GM12865 (cell line): ENCODE measurements at places on chromosomes 4 and X.
A peak's percentile ranks its signal among the peaks of the same experiment; 100 is the strongest.

DNA sequence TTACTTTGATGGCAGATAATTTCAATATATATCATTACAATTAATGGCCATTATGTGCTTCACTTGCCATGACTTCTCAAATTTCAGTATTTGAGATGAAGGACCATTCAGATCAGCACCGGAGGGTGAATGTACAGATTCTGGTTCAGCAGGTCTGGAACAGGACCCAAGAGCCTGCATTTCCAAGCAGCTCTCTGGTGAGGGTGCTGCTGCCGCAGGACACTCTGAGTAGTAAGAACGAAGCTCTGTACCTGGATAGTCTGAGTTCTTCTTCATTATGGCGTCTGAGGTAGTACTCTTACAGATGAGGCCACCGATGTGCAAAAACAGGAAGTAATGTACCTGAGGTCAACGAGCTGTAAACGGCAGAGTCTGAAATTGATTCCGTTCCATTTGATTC, 228.2 kb downstream of the FBXW7 start:
- DNase-seq, result peak; percentile 6

GRCh38 chrX:130119312-130119898, 9.1 kb upstream of the ELF4 start:
- no peak for DNase-seq

DNA sequence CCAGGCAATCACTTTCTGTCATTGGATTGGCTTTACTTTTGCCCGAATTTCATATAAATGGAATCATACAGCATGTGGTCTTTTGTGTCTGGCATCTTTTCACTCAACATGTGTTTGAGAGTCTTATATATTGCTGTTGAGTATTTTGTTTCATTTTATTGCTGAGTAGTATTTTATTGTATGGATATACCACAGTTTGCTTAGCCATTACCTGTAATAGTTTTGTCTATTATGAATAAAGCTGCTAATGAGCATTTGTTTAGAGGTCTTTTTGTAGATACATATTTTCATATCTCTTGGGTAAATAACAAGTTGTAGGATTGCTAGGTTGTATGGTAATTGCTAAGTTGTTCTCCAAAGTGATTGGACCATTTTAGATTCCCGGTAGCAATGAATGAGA, 105.7 kb downstream of the WWC2 start:
- DNase-seq, result no peak

- no peak for DNase-seq
Observed at GRCh38 chr4:70722199-70722791, 531 bp downstream of the RUFY3 start.

GRCh38 chr4:78020677-78021076, 36.4 kb upstream of the FRAS1 start:
- no peak for DNase-seq

DNA sequence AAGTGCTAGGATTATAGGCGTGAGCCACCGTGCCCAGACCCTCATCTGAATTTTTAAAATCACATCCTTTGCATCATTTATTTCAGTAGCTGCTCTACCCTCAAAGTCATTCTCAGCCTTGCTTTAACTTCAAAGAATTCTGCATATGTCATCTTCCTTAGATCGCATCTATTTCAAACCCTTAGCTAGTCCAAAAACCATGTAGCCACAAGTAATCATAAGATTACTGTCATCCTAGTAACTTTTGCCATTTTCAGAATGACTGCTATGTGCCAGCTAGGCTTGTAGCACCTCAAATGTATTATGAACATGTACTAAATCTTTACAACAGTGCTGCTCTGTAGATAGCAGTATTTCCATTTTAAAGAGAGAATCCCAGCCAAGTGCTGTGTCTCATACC, 45.5 kb upstream of the KLF3 start:
- DNase-seq, result no peak

DNA sequence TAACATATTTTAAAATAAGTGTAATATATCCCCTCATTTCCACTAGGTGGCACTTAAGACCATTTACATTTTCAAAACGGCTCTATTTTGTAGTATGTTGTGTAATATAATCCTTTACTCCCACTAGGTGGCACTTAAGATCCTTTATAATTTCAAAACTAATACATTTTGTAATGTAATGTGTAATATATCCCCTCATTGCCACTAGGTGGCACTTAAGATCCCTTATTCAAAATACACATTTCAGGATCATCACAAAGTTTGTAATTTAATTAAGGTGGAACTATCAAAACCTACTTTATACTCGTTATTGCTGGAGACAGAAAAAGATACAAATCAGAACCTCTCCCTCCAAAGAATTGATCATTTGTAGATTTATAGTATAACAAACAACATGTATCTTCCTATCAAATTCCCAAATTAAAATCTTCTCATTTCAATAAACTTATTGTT, 132.5 kb downstream of the ARHGAP6 start:
- peak; percentile 73 for DNase-seq

DNA sequence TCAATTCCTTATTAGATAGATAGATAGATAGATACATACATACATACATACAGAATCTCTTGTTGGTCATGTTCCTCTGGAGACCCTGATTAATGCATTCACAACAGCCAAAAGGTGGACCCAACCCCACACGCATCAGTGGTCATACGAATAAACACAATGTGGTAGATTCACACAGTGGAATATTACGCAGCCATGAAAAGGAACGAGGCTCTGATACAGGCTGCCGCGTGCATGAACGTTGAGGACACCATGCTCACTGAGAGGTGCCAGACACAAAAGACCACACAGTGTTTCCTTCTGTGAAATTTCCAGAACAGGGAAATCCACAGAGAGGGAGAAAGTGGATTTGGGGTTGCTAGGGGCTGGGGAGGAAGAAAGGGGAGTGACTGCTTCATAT, 136.7 kb downstream of the CRLF2 start:
- no peak for DNase-seq

GRCh38 chr4:89803915-89804314, 33.0 kb downstream of the SNCA start:
- no peak for DNase-seq

GRCh38 chrX:154351183-154352011, 23.0 kb downstream of the FLNA start:
- DNase-seq, result no peak

DNA sequence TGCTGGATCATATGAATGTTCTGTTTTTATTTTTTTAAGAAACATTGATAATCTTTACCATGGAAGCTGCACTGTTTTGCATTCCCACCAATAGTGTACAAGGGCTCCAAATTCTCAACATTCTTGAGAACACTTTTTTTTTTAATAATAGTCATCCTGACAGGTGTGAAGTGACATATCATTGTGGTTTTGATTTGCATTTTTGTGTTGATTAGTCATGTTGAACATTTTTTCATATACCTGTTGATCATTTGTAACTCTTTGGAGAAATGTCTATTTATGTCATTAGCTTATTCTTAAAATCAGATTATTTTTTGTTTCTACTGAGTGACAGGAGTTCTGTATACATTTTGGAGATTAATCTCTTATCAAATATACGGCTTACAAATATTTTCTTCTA, 408.5 kb downstream of the GLUD2 start:
- DNase-seq, result no peak

DNA sequence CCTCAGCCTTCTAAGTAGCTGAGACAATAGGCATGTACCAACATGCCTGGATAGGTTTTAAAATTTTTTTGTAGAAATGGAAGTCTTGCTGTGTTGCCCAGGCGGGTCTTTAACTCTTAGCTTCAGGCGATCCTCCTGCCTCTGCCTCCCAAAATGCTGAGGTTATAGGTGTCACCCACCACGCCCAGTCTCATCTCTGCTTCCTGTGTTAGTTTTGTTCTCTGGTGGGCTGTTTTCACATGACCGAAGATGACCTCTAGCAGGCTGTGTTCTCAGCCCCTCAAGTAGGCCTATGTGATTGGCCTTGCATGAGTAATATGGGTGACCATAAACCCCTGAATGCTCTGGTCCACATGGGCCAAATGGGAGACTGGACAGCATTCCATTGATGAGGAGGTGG, 56.8 kb upstream of the MSANTD1 start:
- peak; percentile 11 for DNase-seq

DNA sequence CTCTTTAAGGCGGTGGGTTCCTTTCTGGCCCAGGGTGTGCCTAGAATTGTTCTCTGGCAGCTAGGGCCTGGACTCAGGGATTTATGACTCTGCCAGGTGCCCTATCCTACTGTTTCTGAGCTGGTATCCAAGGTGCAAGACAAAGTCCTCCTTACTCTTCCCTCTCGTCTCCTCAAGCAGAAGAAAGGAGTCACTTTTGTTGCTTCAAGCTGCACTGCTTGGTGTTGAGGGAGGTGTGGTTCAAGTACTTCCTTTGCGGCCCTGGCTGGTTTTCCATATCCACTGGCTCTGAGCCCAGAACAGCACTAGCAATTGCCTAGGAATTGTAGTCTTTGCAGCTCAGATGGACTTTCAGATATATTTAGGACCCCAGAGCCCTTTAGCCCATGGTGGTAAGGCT, 39.3 kb downstream of the RTL3 start:
- DNase-seq, result no peak

DNA sequence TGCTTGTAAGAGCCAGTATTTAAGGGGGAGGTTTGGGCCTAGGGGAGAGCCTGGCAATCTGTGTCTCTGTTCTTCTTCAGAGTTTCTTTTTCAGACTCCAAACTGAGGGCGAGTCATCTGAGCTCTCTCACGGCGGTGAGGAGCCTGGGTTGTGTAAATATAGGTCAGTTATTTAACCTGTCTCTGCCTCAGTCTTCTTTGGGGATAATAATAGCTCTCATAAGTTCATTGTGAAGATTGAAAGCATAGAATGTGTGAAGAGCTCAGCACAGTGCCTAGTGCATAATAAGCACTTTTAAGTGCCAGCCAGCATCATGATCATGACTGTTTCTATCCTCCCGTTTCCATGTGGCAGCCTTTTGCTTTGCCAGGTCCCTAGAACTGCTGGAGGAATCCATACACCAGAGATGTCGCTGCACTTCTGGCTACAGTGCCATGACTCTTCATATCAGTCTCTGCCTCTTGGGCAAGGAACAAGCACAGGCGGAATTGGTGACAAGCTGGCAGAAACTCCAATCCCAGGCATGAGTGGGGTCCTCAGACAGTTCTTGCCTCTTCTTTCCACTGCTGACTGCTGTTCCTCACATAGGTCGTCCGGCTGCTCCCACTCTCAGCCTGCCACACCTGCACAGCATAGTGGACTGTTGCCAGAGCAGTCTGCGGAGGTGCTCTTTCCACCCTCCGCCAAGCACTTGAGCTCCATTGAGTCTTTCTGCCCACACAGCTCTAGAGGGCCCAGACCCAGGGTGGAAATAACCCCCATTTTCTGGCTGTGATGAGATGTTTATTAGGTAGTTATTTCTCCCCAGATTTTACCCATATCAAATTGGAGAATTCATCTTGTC, 103.7 kb upstream of the MAML3 start:
- no peak for DNase-seq

DNA sequence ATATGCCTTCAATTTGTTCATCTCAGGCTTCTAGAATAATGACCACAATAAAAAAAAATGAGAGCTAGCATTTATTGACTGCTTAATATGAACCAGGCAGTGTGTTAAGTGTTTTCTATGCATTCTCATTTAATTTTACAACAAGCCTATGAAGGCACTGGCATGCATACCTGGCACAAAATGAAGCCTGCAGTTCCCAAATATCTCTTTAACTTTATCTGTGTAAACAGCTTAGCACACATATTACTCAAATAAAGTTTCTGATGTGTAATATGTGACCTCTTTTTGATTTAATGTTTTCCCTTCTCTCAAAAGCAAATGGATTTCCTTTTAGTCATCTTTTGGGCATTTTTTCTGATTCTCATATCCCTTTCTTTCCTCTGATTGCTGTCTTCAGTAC, 671.8 kb downstream of the PCDH7 start:
- no peak for DNase-seq

- DNase-seq, result no peak
Observed at GRCh38 chrX:151825925-151826485, 86.7 kb upstream of the MAGEA4 start.

- DNase-seq, result no peak
Observed at GRCh38 chrX:10327651-10328050, 170.9 kb downstream of the CLCN4 start.

DNA sequence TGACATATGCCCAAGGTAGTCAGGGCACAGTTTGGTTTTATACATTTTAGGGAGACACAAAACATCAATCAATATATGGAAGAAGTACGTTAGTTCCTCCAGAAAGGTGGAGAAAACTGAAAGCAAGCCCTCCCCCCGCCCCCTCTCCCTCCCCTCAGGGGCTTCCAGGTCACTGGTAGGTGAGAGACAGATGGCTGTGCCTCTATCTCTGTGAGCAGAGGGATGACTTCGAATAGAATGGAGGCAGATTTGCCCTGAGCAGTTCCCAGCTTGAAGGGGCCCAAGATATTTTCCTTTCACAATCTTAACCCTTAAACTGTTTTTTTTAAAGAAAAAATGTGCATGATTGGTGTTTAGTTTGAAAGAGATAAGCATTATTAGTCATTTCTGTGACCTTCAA, 114.0 kb downstream of the PCDH10 start:
- no peak for DNase-seq

DNA sequence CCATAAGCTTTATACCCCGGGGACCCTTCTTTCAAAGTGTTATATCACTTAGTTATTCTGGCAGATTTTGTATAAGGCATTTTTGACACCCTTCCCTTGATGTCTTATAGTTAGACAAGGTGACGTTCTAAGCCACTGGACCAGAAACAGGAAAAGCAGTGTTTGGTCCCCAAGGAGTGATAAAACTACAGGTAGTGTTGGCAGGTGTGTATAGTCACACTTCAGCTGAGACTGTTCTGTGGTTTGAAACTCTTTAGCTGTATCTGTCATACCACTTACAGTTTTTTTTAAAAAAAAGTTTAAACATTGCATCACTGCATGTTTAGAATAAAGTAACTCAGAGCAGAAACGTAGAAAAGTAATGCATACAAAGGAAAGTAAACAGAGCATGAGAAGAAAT, 48.5 kb downstream of the TLL1 start:
- DNase-seq, result no peak

DNA sequence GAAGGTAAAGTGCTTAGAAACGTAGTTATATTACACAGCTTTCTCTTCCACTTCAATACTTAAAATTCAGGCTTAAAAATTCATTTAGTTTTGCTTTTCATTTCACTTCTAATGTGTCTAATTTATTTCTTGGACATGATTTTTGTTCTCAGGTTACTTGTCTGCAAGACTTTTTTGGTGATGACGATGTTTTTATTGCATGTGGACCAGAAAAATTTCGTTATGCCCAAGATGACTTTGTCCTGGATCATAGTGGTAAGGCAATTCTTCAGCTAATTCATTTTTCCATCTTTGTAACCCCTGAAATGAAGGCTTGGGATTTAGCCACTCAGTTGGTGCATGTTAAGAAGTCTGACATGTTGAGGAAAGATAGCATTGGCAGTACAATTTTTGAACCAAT, 114.7 kb downstream of the DCLK2 start:
- no peak for DNase-seq

DNA sequence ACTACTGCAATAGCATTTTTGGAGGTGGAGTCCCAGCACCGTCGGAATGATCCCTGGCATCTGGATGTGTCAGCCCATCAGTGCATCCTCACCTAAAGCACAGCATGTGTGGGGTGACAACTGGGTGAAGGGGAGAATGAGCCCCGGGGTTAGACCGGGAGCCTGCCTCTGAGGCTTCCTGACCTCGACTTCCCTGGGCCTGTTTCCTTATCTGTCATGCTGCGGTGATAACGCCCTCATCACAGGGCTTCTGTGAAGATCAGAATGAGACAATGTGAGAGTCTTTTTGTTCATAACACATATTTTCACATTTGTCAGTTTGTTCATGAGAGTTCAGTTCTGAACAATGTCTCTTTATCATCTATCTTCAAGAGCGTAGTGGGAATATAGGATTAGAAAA, 31.1 kb upstream of the PDLIM3 start:
- DNase-seq, result peak; percentile 45
